Mesothelial cell of epicardium (in vitro differentiated cells): ENCODE measurements at places on chromosomes 5 and 9.

- no peak for DNase-seq
- no peak overlapping the region for H3K27ac ChIP-seq
- H3K4me3 ChIP-seq = no peak overlapping the region
- H3K36me3 ChIP-seq = no peaks in the 10 kb centered on the region
Observed at GRCh38 chr9:104970271-104970987, 42.5 kb upstream of the ABCA1 start.

- H3K36me3 ChIP-seq = no peaks in the 10 kb centered on the region
- H3K27ac ChIP-seq = no peak overlapping the region
- H3K4me3 ChIP-seq = no peak overlapping the region
- DNase-seq = no peak
- no peaks in the 10 kb centered on the region for H3K27me3 ChIP-seq
Observed at GRCh38 chr9:129613520-129614175, 7.3 kb downstream of the C9orf50 start.

GRCh38 chr5:167228134-167228533 is 1063.3 kb upstream of the WWC1 start:
- H3K27me3 ChIP-seq = no peaks in the 10 kb centered on the region
- peaks cover 25% of the 10 kb centered on the region for H3K36me3 ChIP-seq
- no peak overlapping the region for H3K27ac ChIP-seq
- peaks cover 7% of the 10 kb centered on the region for H3K4me1 ChIP-seq

DNA sequence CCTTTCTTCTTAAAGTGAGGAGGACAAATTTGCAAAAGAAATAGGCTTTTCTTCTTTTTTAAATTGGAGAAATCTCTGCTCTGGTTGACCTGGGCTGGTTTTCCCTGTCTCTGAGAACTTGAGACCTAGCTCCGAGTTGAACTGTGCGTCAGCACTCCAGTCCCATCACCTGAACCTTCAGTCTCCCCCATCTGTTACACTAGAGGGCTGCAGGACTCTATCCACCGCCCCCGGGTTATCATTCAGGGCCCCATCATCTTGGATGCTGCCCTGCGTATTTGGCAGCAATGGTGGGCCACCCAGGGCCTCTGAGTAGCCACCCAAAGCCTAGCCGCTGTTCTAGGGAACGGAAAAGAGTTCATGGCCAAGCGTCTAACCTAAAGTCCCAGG is 2.5 kb downstream of the FOXE1 start:
- H3K4me3 ChIP-seq = no peak overlapping the region
- no peak for DNase-seq
- H3K27ac ChIP-seq = no peak overlapping the region
- peaks cover 89% of the 10 kb centered on the region for H3K27me3 ChIP-seq
- peaks cover 18% of the 10 kb centered on the region for H3K4me1 ChIP-seq

- H3K27me3 ChIP-seq = no peaks in the 10 kb centered on the region
- no peak overlapping the region for H3K4me3 ChIP-seq
- no peak overlapping the region for H3K27ac ChIP-seq
- no peak for DNase-seq
Observed at GRCh38 chr5:146751781-146752401, 126.7 kb downstream of the PPP2R2B start.

GRCh38 chr5:118723021-118723338 is 265.4 kb downstream of the DTWD2 start:
- H3K4me1 ChIP-seq = peaks cover 4% of the 10 kb centered on the region
- no peaks in the 10 kb centered on the region for H3K27me3 ChIP-seq
- H3K4me3 ChIP-seq = no peak overlapping the region

DNA sequence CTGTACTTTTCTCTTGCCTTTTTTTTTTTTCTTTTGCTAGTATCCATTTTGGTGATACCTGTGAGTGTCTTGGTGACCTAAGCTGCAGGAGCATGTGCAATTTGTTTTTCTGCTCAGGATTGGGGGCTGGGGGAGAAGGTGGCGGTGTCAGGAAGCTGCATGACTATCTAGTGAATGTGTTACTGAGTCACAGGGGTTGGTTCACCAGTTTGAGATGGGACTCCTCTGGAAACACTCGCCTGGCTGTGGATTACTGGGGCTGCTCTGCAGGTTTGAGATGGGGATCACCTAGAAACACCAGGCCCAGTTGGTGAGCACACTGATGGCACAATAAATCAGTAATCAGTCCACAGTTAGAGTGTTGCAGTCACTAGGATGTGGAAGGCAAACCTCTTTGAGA is 447.9 kb downstream of the SPATA31D1 start:
- no peak overlapping the region for H3K27ac ChIP-seq
- no peak for DNase-seq
- no peak overlapping the region for H3K4me3 ChIP-seq
- peaks cover 9% of the 10 kb centered on the region for H3K36me3 ChIP-seq

GRCh38 chr5:31161781-31162181 is 31.7 kb upstream of the CDH6 start:
- no peak for DNase-seq
- no peak overlapping the region for H3K27ac ChIP-seq
- no peaks in the 10 kb centered on the region for H3K27me3 ChIP-seq
- peaks cover 12% of the 10 kb centered on the region for H3K4me1 ChIP-seq
- H3K36me3 ChIP-seq = no peaks in the 10 kb centered on the region

DNA sequence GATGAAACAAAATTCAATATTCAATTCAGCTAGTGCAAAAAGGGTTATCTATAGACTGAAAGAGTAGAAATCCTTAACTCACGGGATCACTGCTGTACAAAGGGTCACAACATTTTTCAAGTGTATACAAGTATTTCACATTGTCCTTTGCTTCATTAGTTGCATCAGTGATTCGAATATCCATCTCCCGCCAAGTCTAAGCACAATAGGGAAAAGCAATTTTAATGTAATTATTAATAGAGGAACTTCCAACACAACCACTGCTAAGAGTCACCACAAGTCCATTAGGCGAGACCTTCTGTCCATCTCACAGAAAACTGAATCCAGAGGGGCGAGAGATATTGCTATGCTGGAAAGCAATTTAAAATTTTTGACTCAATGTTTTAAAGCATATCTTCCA is 27.4 kb downstream of the DNAH5 start:
- H3K4me3 ChIP-seq = no peak overlapping the region
- peaks cover 4% of the 10 kb centered on the region for H3K4me1 ChIP-seq
- H3K27ac ChIP-seq = no peak overlapping the region
- DNase-seq = no peak
- no peaks in the 10 kb centered on the region for H3K36me3 ChIP-seq

DNA sequence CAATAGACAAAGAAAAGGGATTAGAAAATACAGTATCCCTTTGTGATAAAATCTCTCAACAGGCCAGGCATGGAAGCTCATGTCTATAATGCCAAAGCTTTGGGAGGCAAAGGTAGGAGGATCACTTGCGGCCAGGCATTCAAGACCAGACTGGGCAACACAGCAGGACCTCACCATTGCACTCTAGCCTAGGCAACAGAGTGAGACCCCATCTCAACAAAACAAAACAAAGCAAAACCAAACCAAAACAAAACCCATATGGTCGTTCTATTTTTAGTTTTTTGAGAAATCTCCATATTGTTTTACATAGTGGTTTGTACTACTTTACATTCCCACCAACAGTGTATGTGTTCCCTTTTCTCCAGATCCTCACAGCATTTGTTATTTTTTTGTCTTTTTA is 193.0 kb downstream of the KIAA0825 start:
- peaks cover 6% of the 10 kb centered on the region for H3K36me3 ChIP-seq
- no peaks in the 10 kb centered on the region for H3K27me3 ChIP-seq

GRCh38 chr5:8340261-8340660 is 471.3 kb downstream of the MTRR start:
- H3K4me3 ChIP-seq = no peak overlapping the region
- no peaks in the 10 kb centered on the region for H3K36me3 ChIP-seq
- DNase-seq = no peak
- no peaks in the 10 kb centered on the region for H3K4me1 ChIP-seq
- peaks cover 13% of the 10 kb centered on the region for H3K27me3 ChIP-seq
- no peak overlapping the region for H3K27ac ChIP-seq

GRCh38 chr9:113511047-113511521 is 47.6 kb downstream of the RGS3 start:
- H3K27ac ChIP-seq = no peak overlapping the region
- no peak for DNase-seq
- H3K27me3 ChIP-seq = no peaks in the 10 kb centered on the region
- no peaks in the 10 kb centered on the region for H3K4me1 ChIP-seq

DNA sequence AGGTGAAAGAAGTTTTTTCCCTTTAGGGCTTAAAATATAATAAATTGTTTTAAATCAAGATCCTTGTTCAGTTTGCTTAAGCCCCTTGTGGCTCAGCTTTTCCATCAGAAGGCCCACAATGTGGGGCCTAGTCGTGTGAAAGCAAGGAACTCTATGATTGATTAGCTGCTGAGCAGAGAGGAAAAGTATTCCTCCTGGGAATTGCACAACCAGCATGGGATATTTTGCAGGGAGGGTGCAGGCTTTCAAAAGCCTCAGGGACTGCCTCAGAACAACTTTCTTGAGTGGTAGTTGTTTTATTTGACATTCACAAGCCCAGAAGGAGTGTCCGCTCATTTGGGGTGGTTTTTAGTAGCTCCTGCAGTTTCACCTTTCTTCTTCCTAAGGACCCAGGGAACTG is 19.8 kb downstream of the TTC23L start:
- no peaks in the 10 kb centered on the region for H3K36me3 ChIP-seq
- H3K4me3 ChIP-seq = no peak overlapping the region
- peak overlapping the region; percentile 60 for H3K27ac ChIP-seq
- H3K4me1 ChIP-seq = peaks cover 23% of the 10 kb centered on the region
- H3K27me3 ChIP-seq = no peaks in the 10 kb centered on the region
- DNase-seq = no peak

DNA sequence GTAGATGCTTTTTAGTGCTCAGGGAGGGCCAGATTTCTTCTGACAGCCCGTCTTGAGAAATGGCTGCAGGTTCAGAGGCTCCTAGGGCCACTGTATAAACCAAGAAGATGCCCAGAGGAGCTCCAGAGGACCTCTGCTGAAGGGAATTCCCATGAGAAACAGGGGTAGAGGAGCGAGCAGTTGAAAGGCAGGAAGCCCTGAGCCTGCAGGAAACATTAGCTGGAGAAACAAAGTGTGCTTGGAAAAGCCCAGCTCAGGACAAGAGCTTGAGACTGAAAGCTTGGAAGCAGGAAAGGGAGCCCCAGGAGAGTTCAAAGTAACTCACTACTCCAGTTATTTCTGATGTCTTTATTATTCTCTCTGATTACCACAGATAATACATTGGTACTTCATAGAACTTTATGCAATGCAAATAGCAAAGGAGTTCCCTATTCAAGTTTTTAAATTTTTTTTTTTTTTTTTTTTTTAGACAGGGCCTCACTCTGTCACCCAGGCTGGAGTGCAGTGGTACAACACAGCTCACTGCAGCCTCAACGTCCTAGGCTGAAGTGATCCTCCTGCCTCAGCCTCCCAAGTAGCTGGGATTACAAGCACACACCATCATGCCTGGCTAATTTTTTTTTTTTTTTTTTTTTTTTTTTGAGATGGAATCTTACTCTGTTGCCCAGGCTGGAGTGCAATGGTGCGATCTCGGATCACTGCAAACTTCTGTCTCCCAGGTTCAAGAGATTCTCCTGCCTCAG is 16.5 kb downstream of the HBEGF start:
- DNase-seq = no peak
- no peak overlapping the region for H3K4me3 ChIP-seq
- H3K27ac ChIP-seq = peak overlapping the region; percentile 34
- H3K27me3 ChIP-seq = no peaks in the 10 kb centered on the region
- peaks cover 4% of the 10 kb centered on the region for H3K36me3 ChIP-seq

DNA sequence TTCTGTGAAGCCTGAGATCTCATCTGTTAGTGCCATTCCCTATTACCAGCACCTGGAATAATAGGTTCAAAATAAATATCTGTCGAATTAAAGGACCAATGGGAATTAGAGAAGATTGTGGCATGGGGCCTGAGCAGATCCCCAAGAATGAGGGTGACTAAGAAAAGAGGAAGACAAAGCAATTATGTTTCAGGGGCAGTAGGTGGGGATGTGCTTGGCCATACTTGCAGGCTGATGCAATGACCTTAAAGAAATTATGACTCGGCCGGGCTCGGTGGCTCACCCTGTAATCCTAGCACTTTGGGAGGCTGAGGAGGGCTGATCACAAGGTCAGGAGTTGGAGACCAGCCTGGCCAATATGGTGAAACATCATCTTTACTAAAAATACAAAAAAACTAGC is 562.8 kb downstream of the PTPRD start:
- DNase-seq = no peak
- H3K27me3 ChIP-seq = no peaks in the 10 kb centered on the region
- H3K4me3 ChIP-seq = no peak overlapping the region
- no peaks in the 10 kb centered on the region for H3K36me3 ChIP-seq
- no peak overlapping the region for H3K27ac ChIP-seq

DNA sequence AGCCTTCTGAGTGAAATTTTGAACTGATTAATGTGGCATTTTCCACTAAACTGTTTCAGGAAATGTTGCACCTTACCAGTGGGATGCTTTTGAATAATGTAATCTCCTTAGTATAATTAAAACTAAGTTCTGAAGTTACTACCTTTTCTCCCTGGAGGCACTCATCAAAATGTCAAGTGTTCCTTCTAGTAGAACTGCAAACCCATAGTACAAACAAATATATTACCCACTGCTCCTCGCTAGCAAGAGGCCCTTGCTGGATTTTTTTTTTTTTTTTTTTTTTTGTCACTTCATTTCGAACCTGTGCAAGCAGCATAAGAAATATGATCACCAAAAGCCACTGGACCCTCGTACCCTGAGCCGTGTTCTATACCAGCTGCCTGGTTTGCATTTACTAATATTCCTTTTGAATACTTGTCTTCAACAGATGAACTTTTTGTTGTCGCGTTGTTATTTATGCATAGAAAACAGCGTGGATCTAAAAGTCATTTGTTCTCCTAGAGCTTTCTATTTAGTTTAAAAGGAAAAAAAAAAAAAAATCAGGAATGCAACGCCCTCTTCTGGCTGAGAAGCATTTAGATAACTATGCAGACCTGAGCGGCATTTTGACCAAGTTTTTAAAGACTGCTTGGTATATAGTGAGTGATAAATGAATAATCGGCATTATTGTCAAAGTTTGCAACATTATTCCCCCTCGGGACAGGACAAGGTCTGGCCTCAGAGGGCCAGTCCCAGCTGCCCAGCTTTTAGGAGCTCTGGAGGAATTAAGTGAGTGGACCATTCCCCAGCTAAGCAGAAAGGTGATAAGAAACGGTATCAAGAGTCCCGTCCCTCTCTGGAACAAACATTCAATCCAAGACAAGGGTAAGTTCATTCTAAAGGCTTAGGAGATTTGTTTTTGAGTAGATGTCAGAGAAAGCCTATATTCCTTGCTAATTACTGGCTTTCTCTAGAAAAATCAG is 162.5 kb upstream of the KIF2A start:
- H3K4me3 ChIP-seq = no peak overlapping the region
- no peaks in the 10 kb centered on the region for H3K36me3 ChIP-seq
- peaks cover 21% of the 10 kb centered on the region for H3K4me1 ChIP-seq
- no peak for DNase-seq
- no peak overlapping the region for H3K27ac ChIP-seq

- H3K36me3 ChIP-seq = no peaks in the 10 kb centered on the region
- DNase-seq = no peak
- H3K27ac ChIP-seq = no peak overlapping the region
Observed at GRCh38 chr5:38078161-38078560, 180.2 kb upstream of the EGFLAM start.
